Activated CD4-positive, alpha-beta T cell treated with anti-CD3 and anti-CD28 coated beads for 36 hours (primary cell): ENCODE measurements at places on chromosomes 4 and X. TPM values are rescaled to one million over a fixed set of nuclear protein-coding genes. Genes with fewer than 3 reads are reported as not detected.
A peak's percentile ranks its signal among the peaks of the same experiment; 100 is the strongest.

GRCh38 chr4:1285790-1286553 is 3.7 kb upstream of the MAEA start:
- DNase-seq = peak; percentile 77
- no peak overlapping the region for H3K27ac ChIP-seq
- peaks cover 13% of the 10 kb centered on the region for H3K4me1 ChIP-seq
- H3K4me3 ChIP-seq = no peak overlapping the region
- peaks cover 3% of the 10 kb centered on the region for H3K36me3 ChIP-seq

GRCh38 chr4:139594591-139595185 is 38.7 kb upstream of the SETD7 start:
- H3K27ac ChIP-seq = no peak overlapping the region
- peaks cover 8% of the 10 kb centered on the region for H3K27me3 ChIP-seq
- H3K4me1 ChIP-seq = no peaks in the 10 kb centered on the region
- H3K36me3 ChIP-seq = no peaks in the 10 kb centered on the region
- DNase-seq = no peak
- no peak overlapping the region for H3K4me3 ChIP-seq

GRCh38 chr4:173802662-173803022 is 272.6 kb upstream of the HAND2 start:
- DNase-seq = no peak
- H3K4me3 ChIP-seq = no peak overlapping the region
- no peak overlapping the region for H3K27ac ChIP-seq
- no peaks in the 10 kb centered on the region for H3K4me1 ChIP-seq
- no peaks in the 10 kb centered on the region for H3K36me3 ChIP-seq
- H3K27me3 ChIP-seq = peaks cover 2% of the 10 kb centered on the region

GRCh38 chr4:4712800-4713528 is 146.5 kb upstream of the MSX1 start:
- H3K4me3 ChIP-seq = no peak overlapping the region
- peaks cover 4% of the 10 kb centered on the region for H3K36me3 ChIP-seq
- DNase-seq = no peak
- H3K27ac ChIP-seq = no peak overlapping the region
- no peaks in the 10 kb centered on the region for H3K27me3 ChIP-seq

MXRA5 gene
- not detected for total RNA-seq

NLRP2B gene
- total RNA-seq = not detected

PRR32 gene
- total RNA-seq = not detected

RADX gene
- 14.7 TPM for total RNA-seq
